WERI-Rb-1 (cell line): ENCODE measurements at places on chromosomes 6 and 20.

DNA sequence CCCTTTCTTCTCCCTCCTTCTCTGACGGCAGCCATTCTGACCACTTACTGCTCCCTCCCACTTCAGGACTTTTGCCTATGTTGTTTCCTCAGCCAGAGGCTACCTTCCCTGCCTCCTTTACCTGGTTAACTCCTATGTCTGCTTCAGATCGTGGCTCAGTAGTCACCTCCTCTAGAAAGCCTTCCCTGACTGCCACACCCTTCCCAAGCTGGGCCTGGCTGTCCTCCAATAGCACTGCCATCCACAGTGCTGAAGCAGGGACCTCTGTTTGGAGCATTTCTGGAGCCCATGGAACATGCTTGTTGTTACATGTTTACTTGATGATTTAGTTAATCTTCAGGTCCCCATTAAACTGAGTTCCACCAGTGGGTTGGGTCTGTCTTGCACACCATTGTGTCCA, 13.8 kb downstream of the XKR7 start:
- DNase-seq: no peak

DNA sequence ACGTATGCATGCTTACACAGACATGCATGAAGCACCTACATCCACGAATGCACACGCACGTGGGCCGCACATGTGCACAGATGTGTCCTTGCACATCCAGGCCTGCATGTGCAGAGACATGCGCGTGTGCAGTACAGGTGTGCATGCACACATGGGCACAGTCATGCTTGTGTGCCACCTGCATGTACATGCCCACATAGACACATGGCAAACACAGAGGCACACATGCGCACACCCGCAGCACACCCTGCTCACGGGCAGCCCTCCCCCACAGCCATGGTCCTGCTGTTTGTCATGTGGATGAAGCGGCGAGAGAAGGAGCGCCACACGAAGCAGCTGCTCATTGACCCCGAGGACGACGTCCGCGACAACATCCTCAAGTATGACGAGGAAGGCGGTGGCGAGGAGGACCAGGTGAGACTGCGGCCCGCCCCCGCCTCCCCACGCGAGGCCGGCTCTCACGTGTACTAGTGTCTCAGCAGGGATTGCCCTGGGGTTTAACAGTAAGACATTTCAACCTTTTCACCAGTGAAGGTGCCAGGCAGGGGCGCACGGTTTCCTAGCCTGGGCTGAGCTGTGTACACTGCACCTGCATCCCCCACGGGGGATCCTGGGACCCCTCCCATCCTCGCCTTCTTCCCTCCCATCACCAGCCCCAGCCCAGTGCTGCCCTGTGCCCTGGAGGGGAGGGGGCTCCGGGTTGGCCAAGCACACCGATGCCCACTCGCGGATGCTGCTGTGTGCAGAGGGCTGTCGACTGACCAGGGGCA, 132.8 kb downstream of the TAF4 start:
- peak; percentile 5 for DNase-seq

- DNase-seq: no peak
Measured at GRCh38 chr6:85483846-85484245, 34.0 kb downstream of the NT5E start.

- no peak for DNase-seq
Measured at GRCh38 chr6:13072686-13073347, 255.5 kb downstream of the TBC1D7 start.

DNA sequence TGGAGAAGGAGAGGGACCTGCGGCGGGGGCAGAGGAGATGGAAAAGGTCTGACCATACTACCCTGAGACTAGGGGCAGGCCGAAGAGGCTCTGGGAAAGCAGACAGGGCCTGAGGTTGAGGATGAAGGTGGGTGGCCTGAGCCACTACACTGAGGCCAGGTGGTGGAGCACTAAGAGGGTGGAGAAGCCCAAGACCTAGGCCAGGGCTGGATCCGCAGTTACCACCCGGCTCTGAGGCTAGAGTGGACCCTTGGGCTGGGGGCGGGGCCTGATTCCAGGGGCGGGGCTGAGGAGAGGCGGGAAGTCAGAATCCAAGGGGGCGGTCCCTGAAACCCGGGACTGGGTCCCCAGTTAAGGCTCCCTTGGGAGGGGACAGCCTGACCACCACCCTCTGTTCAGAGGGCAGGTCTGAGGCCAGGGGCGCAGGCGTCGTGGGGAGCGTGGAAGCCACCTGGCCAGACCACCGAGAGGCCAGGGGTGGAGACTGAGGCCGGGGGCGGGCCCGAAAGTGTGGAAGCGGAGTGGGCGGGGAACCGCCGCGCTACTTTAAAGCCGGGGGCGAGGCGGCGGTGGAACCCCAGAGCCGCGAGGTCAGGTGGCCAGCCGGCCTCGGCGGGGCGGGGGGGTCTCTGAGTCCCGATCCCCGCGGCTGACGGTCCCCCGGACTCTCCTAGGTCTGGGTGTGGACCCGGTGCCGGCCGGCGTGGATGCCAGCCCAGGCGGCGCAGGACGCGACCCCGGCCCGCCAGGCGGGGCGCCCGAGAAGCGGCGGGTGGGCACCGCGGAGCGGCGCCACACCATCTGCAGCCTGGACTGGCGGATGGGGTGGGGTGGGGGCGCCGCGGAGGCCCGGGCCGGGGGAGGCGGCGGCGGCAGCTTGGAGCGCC, 8.3 kb downstream of the CCM2L start:
- DNase-seq: peak; percentile 97

DNA sequence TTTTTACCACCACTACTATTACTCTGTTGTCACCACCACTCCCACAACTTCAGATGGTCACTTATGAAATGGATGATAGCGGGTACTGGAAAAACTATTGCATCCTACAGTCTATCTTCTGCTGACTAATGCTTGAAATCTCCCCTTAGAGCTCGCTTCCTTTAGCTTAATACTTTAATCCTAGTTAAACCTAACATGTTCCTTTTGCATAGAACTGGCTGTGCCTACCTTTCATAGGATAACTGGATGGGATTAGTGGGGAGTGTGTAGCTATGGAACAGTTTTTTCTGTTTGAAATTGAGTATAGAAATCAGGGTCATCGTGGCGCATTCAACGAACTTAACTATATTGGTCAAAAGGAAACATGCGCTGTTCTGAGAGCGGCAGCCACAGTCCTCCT, 294.7 kb downstream of the FARS2 start:
- peak; percentile 59 for DNase-seq

- DNase-seq: no peak
Measured at GRCh38 chr6:80304014-80304413, 197.5 kb downstream of the BCKDHB start.

DNA sequence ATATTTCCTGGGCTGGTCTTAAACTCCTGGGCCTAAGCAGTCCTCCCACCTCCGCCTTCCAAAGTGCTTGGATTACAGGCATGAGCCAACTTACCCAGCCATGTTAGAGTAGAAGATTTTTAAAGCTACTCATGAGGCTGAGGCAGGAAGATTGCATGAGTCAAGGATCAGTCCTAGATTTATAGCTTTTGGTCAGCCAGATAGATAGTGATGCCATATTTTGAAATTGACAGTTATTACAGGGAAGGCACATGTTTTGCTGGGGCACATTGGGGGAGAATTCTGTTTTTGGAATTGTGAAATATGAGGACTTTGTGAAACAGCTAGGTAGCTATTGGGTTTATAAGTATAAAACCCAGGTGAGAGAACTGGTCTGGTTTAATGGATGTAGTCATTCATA, 40.9 kb downstream of the DOP1A start:
- DNase-seq: no peak

DNA sequence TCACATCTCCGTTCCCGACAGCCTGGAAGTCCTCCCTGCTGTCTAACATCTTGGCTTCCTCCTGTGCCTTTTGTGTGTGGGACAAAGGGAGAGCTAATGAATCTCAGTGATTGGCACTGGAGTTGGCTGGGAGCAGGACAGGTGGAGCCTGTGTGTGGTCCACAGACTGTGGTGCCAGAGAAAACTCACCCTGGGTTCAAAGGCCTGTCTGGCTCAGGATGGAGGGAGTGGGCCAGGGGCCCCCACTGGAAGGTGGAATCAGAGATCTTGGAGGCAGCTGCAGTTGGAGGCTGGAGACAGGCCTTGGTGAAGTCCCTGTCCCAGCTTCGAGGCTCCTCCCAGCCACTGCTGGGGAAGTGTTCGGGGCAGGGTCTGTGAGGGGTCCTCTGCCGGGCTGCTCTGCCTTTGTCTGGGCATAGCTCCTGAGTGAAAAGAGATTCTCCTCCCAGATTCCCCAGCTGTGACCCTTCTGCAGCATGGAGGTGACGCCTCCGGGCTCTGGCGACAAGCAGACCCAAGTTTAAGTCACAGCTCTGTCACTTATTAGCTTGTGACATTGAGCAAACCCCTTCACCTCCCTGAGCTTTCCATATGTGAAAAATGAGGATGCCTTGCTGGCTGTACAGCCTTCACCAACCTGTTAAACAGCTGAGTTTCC, 13.9 kb upstream of the ITPR3 start:
- DNase-seq: no peak

GRCh38 chr6:97524811-97525210, 241.8 kb upstream of the MMS22L start:
- DNase-seq: no peak

- DNase-seq: no peak
Measured at GRCh38 chr6:45084257-45084656, 243.9 kb upstream of the RUNX2 start.

- no peak for DNase-seq
Measured at GRCh38 chr6:13553646-13554045, 20.8 kb upstream of the SIRT5 start.

DNA sequence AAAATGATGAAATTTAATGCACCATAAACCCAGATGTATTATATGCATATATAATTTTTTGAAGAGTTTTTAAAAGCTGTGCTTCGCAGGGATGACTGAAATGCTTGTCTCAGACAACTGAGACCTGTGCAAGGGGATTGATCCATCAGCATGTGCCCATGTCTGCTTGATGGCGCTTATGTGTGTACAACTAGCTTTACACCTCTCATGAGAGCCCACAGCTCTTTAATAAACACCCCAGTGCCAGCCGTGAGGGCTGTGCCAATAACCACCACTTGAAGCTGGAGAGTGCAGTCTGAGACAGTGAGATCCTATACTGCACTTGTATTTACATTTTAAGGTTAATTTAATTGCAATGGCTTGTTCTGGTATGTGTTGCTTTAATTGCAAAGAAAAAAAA, 225.5 kb downstream of the BCKDHB start:
- no peak for DNase-seq

GRCh38 chr6:11876934-11877433, 98.4 kb upstream of the ADTRP start:
- no peak for DNase-seq

GRCh38 chr6:80637312-80637711, 530.8 kb downstream of the BCKDHB start:
- DNase-seq: no peak

GRCh38 chr6:159082039-159082815, 37.4 kb upstream of the TAGAP start:
- no peak for DNase-seq

DNA sequence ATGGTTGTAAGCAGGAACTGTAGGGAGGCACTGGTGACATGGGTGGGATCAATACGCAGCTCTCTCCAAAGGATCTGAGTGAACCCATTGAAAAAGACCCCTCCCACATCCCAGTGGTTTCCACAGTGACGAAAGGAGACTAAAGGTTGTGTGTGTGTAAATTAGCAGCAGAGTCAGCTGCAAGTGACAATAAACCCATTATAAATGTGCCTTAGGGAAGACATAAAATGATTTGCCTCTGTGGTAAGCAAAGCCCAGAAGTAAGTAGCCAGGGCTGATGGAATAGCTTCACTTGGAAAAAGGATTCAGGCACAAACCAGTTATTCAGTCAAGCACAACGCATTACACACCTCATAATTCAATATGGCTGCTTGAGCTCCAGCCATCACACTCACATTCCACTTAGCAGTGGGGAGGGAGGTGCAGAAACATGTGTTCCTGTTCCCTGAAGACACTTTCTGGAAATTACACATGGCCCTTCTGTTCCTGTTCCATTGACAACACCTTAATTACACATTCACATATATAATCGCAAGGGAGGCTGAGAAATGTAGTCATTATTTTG, 231.4 kb downstream of the PREX1 start:
- DNase-seq: no peak
